Fibroblast of skin of left quadriceps (primary cell): ENCODE measurements at places on chromosomes 6 and 20.

DNA sequence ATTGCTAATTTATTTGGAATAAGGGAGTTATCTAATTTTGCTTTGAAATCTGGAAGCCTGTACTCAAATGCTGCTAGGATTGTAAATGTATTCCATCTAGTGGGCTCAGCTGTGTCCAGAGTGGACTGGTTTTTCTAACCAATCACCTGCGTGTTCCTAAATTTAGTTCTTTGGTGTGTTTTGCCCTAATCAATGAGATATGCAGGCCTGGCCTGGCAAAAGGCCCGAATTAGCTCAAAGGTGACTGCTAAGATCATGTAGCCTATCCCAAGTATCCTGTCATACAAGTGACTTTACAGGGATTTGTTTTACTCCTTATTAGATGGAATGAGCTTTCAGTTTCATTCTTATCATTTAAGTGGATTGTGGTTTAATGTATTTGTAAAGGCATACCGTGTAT lies 51.3 kb upstream of the ARMC2 start:
- no peak for DNase-seq

DNA sequence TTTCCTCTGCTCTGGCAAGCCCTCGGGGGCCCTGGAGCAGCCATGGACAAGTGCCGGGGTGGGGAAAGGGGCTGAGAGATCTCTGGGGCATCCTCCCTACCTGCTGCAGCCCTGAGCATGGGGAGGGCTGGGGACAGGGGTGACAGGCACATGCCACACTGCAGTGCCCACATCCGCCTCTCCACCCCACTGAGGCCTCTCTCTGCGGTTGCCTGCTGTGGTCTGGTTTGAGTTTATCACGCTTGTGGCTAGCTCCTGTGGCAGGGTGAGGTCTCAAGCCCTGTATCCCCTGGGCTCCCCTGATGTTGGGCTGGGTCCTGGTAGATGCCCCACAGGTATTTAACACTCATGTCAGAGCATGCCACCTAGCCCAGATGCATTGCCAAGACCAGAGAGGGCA lies 52.9 kb upstream of the MLN start:
- DNase-seq, result no peak

- no peak for DNase-seq
Measured at GRCh38 chr20:58994390-58995159, 12.5 kb downstream of the CTSZ start.

GRCh38 chr6:139640921-139641320 lies 266.5 kb upstream of the CITED2 start:
- no peak for DNase-seq

GRCh38 chr20:33352258-33353012 lies 48.9 kb downstream of the CDK5RAP1 start:
- DNase-seq, result no peak

DNA sequence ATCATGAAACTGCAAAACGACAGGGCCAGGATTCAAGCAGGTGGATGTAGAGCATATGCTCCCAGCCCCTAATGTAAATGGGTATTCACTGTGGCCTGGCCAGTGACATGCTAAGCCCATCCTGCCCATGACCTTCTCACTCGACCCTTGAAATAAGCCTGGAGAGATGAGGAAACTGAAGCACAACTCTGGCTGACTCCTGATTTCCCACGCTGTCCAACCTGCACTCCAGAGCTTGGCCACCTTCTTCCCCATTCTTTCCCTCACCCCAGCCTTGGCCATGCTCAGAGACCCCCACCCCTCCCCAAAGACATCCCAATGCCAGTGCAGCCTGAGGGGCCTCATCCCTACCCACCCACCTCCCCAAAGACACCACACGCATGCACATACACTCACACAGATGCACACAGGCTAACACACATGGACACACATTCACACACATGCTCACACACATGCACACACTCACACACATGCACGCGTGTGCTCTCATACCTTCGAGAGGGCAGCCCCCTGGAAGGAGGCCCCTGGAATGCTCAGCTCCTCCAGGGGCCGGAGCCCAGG lies 12.4 kb downstream of the TFEB start:
- no peak for DNase-seq

DNA sequence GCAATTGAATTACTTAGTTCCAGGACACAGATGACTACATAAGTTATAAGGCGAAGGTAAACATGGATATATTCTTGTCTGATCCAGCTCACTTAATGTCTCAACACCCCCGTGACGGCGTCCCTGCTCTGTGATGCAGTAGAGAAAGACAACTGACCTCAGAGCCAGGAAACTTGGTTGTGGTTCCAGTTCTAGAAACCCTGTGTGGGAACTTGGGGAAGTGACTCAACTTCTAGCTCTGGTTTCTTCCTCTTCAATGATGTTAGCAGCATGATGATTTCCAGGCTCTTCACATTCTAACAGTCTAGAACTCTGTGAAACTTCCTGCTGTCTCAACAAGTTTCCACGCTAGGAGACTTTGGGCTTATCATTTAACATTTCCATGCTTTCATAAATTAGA lies 18.4 kb downstream of the LAMA4 start:
- DNase-seq, result no peak

DNA sequence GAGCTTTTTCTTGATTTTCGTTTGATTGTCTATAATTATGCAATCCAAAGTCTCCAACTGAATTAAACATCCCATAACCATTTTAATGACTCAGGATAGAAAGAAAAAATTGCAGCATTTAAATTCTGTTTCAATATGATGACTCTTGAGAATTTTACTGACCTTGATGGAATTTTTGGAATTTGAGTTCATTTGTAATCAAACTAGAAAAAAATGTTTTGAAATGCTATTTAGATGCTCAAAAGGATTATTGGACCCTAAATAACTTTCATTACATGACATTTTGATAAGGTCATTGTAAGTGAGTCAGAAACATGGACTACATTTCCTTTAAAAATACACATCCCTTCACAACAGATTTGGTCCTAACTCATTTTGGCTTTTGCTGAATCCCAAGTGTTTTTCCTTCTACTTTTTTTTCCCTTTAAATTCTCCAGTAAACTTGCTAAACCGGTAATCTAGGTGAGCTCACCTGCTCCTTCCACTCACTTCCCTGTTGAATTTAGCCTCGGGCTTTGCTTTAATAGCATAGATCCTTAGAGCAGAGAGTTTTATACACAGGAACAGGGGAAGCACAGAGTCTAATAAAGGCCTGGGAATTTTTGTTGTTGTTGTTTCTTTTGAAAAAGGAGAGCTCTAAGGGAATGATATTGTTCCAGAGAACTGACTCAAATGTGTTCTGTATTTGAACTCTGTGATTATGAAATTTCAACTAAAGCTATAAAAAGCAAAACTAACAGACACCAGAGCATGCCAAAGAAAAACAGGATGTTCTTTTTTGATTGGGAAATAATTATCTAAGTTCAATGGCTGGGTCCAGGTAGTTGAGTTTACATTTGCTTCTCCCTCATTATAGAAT lies 1088.2 kb upstream of the CITED2 start:
- DNase-seq, result peak; percentile 49

DNA sequence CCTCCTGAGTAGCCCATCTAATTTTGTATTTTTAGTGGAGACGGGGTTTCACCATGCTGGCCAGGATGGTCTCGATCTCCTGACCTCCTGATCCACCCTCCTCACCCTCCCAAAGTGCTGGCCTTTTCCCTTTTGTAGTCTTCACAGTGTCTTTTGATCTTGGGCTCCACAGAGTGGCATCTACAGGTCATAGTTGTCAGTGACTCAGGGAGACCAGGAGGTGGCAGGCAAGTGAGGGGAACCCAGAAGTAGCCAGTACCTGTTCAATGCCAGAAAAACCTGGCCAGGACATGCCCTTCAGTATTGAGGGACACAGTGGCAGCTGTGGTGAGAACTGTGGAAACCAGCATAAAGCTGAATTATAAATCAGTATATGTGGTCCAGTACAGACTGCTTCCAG lies 19.6 kb downstream of the RPP21 start:
- DNase-seq, result no peak

DNA sequence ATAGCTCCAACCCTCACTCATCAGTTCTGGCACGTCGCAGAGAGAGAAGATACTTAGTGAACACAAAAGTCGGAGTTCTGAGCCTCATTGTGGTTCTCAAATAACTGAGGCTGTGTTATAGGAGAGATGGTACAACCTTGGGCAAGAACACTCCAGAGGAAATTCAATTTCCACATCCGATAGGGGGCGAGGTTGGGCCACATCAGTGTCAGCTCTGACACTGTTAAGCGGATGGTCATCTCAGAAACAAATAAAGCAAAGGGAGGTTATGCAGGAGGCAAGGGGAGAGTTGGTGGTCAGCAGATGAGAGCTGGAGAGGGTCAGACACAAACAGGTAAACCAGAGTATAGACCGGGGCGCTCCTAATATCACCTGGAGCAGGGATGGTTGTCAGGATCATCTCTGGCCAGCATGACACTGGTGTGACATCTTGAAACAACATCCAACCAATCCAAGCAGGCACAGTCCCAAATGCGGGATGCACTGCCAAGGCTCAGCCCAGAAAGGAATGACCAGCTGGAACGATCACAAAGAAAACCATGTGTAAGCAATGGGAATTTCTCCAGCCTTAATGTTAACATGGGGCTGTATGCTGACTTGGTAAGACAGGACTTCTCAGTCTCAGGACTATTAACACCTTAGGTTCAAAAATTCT lies 331.8 kb downstream of the HACE1 start:
- no peak for DNase-seq

DNA sequence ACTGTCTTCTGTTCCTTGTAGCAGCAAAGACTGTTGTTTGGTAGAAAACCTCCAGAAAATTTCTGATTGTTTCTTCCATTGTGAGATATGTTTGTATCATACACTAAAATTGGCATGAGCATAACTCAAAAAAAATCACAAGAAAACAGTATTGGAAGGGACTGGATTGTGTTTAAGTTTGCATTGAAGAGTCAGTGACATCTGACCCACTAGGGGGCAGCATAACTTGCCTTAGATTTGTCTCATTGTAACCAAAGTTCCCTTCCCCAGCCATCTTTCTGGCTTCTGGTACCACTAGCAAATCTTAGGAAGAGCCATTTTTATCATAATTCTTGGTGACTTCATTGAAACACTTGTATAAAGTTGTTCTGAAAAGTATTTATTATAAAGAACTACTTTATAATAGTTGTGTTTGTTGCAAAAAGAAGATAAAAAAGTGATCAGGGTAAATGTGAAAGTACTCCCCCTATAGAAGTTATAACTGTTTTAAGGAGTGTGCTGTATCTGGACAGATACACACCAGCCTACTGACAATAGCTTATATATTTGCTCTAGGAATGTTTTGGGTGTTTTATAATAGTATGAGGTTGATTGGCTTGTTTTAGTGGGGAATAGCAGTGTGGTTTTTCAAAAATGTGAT lies 7.7 kb downstream of the CSTF1 start:
- peak; percentile 57 for DNase-seq

DNA sequence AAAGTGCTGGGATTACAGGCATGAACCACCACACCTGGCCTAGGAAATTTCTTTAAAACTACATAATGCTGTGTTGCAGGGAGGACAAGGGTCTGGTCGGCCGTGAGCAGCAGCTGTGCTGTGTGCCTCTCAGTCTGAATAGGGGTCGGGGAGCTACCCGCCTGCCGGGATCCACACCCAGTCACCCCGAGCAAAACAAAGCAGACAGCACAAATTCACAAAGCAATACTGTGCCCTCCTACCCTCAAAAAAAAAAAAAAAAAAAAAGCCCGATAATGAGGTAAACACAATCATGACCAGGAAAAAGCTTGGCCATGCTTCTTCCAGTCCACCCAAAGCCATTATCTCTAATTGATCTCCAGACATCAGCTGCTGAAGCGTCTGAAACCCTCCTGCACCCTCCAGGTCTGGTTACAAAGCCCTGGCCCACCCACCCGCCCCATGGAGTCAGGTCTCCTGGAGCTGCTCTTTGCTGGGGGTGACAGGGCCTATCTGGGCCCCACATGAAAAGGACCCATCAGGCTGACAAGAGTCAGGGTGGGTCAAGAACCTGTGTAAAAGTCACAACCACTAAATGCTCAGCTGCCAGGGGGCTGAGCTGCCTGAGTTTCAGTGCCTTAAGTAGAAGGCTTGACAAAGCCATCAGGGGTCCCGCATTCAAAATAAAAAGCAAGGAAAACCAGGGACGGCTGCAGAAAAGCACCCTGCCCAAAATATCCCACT lies 88.2 kb downstream of the NOL4L start:
- no peak for DNase-seq

DNA sequence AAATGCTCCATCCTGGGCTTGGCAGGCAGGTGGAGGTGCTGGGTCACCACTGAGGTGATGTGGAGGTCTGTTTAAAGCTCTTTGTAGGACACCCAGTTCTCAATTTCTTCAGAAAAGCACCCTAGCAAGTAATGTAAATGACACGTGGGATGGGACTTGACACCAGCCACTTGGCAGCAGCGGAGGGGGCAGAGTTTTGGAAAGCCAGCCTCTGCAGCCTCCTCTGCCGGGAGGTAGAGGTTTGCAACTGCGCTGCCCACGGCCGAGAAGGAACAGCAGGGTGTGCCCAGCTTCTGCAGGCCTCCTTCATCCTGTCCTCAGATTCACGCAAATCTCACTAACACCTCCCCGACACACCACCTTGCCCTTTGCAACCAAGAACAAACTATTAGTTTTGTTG lies 77.3 kb downstream of the RAMACL start:
- no peak for DNase-seq

GRCh38 chr20:59027741-59028320 lies 4.3 kb downstream of the ATP5F1E start:
- DNase-seq, result peak; percentile 43

DNA sequence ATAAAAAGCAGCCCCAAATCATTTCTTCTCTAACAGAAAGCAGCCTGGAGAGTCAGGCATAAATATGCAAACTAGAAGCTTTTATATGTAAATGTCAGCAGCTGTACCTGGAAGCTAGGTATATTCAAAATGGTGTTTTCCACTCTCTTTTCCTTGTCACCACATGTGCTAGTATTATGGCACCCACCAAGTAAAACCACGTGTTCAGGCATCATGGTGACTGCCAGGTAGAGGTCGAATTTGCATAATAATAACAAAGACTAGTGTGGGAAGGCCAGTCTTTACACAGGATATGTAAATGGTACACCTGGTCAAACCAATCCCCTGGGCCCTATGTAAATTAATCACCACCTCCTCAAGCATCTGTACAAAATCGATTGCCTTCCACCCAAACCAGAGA lies 124.0 kb downstream of the MMUT start:
- DNase-seq, result no peak

DNA sequence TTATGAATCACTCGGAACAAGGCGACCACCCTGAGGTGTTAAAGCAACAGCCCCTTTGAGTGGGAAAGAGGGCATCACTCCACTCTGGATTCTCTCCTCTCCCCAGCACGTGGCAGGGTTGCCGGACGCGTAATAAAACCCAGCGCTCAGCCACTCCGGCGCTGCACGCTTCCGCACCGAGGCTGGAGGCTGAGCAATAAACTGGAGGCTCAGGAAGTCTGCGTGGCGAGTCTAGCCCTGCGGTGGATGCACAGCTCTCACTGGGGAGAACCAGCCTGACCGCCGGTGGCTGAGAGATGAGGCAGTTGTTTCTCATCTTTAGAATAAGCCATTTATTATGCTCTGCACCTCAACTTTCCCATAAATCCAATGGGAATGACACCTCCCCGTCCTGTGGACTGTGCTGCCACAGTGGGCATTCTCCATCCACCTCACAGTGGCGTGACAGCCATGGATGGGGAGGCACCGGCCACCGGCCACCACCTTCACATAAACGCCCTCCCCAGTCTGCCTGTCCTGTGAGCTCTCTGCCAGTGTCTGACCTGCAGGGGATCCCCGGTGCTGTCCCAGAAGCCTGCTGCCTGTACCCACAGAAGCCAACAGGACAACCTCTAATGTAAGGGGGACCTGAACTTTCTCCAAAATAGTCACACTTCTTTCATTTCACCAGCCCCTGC lies 64.2 kb upstream of the GGTLC1 start:
- no peak for DNase-seq

- DNase-seq, result no peak
Measured at GRCh38 chr20:31908424-31908823, 38.0 kb downstream of the TTLL9 start.
